ENCODE measurements at places on chromosomes 4 and X. TPM values are rescaled to one million over a fixed set of nuclear protein-coding genes. Genes with fewer than 3 reads are reported as not detected.

DNA sequence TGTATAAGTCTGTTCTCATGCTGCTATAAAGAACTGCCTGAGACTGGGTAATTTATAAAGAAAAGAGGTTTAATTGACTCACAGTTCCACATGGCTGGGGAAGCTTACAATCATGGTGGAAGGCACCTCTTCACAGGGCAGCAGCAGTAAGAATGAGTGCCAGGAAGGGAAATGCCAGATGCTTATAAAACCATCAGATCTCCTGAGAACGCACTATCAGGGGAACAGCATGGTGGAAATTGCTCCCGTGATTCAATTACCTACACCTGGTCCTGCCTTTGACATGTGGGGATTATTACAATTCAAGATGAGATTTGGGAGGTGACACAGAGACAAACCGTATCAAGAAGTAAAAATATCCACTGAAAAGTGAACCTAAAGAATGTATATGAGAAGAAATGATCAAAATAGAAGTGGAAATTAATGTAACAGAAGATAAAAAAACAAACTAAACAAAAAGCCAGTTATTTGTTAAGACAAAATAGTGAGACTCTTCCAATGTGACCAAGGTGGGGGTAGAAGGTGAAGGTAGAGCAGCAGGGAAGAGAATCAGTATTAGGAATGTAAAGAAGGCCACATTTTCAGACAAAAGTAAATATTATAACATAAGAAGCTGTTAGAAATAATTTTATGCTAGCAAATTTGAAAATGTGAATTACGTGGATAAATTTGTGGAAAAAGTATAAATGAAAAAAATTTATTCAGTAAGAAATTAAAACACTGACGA, 372.9 kb downstream of the NKX6-1 start:
- peak; percentile 3 for DNase-seq
- no peak overlapping the region for H3K27ac ChIP-seq
- no peaks in the 10 kb centered on the region for H3K4me1 ChIP-seq
- H3K27me3 ChIP-seq: no peaks in the 10 kb centered on the region
- no peak overlapping the region for H3K4me3 ChIP-seq

Gene HSPA4L
- total RNA-seq: 4.7 TPM

DNA sequence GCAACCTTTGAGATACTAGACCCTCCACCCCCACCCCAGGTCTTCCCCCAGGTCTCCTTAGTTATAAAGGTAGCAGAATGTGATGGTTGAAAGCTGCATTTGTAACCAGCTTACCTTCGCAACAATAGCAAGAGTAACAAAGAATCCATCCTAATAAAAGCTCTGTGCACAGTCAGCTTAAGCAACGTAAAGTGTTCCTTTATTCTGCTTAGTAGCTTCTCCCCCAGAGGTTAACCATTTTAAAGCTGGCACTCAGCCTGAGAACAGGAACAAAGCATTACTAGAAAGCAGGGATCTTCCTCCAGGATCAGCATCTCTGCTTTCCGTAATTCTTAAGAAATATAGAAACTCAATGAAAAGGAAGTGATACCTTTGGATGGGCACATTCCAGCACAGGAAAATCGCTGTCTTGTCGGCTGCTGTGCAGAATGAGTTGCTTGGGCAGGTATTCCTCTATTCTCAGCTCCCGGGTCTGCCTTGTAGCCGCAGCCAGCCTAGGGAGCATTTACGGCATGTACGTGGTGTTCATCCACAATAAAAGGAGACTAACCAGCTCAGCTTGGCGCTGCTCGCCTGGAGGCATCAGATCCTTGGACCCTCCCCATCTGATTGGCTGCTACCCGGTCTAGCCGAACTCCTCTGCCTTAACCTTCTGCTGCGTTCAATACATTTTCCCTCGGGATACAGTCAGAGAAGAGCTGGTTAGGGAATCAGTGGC, 113.0 kb upstream of the TLR3 start:
- DNase-seq: no peak
- no peaks in the 10 kb centered on the region for H3K36me3 ChIP-seq
- no peak overlapping the region for H3K27ac ChIP-seq
- no peaks in the 10 kb centered on the region for H3K4me1 ChIP-seq

- no peaks in the 10 kb centered on the region for H3K4me1 ChIP-seq
- no peak overlapping the region for H3K27ac ChIP-seq
Observed at GRCh38 chrX:2517055-2517454, 16.3 kb upstream of the DHRSX start.

GRCh38 chr4:169369634-169370033, 98.9 kb upstream of the SH3RF1 start:
- no peak overlapping the region for H3K27ac ChIP-seq
- no peak overlapping the region for H3K4me3 ChIP-seq
- no peaks in the 10 kb centered on the region for H3K27me3 ChIP-seq
- H3K4me1 ChIP-seq: peaks cover 6% of the 10 kb centered on the region

GRCh38 chr4:102842367-102842766, 15.0 kb upstream of the UBE2D3 start:
- no peaks in the 10 kb centered on the region for H3K4me1 ChIP-seq
- H3K27me3 ChIP-seq: no peaks in the 10 kb centered on the region
- no peaks in the 10 kb centered on the region for H3K36me3 ChIP-seq
- no peak overlapping the region for H3K4me3 ChIP-seq
- H3K27ac ChIP-seq: no peak overlapping the region

- no peaks in the 10 kb centered on the region for H3K36me3 ChIP-seq
- H3K4me3 ChIP-seq: no peak overlapping the region
- peaks cover 13% of the 10 kb centered on the region for H3K4me1 ChIP-seq
- no peaks in the 10 kb centered on the region for H3K27me3 ChIP-seq
Observed at GRCh38 chr4:183610613-183611012, 48.4 kb downstream of the RWDD4 start.

GRCh38 chrX:17553469-17553868, 178.5 kb downstream of the NHS start:
- DNase-seq: no peak
- H3K36me3 ChIP-seq: no peaks in the 10 kb centered on the region
- H3K4me1 ChIP-seq: peaks cover 41% of the 10 kb centered on the region
- no peak overlapping the region for H3K4me3 ChIP-seq

GRCh38 chr4:76703123-76703490, 194.8 kb downstream of the SOWAHB start:
- no peaks in the 10 kb centered on the region for H3K27me3 ChIP-seq
- peak; percentile 34 for DNase-seq
- H3K27ac ChIP-seq: no peak overlapping the region
- H3K4me1 ChIP-seq: peaks cover 29% of the 10 kb centered on the region
- no peaks in the 10 kb centered on the region for H3K36me3 ChIP-seq
- H3K4me3 ChIP-seq: no peak overlapping the region

Gene PDCL2
- total RNA-seq: not detected

DNA sequence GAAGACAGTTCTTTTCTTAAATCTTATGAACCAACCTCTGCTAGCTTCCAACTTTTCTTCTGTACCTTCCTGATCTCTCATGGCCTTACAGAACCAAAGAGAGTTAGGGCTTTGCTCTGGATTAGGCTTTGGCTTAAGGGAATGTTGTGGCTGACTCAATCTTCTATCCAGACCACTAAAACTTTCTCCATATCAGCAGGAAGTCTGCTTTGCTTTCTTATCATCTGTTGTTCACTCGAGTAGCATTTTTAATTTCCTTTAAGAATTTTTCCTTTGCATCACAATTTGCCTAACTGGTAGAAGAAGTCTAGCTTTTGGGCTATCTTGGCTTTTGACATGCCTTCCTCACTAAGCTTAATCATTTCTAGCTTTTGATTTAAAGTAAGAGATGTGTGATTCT, 167.0 kb downstream of the TBCK start:
- H3K4me3 ChIP-seq: no peak overlapping the region
- H3K4me1 ChIP-seq: no peaks in the 10 kb centered on the region
- DNase-seq: no peak
- no peak overlapping the region for H3K27ac ChIP-seq
- no peaks in the 10 kb centered on the region for H3K36me3 ChIP-seq

DNA sequence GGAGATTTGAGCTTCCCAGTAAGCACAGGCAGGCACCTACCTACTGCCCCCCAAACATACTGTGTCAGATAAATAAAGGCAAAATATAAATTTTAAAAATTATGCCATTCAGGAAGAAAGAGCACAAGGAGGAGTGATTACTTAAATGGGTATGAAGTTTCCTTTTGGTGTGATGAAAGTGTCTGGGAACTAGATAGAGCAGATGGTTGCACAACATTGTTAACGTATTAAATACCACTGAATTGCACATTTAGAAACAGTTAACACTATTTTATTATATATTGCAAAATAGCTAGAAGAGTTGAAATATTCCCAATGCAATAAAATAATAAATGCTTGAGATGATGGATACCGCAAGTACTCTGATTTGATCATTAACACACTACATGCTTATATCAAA, 374.7 kb upstream of the FGF13 start:
- H3K27me3 ChIP-seq: no peaks in the 10 kb centered on the region
- H3K4me3 ChIP-seq: no peak overlapping the region
- H3K27ac ChIP-seq: no peak overlapping the region
- H3K4me1 ChIP-seq: no peaks in the 10 kb centered on the region
- H3K36me3 ChIP-seq: no peaks in the 10 kb centered on the region

GRCh38 chrX:38305971-38306370, 21.3 kb downstream of the RPGR start:
- no peak for DNase-seq
- H3K36me3 ChIP-seq: no peaks in the 10 kb centered on the region
- no peaks in the 10 kb centered on the region for H3K27me3 ChIP-seq
- H3K4me1 ChIP-seq: no peaks in the 10 kb centered on the region
- no peak overlapping the region for H3K4me3 ChIP-seq
- no peak overlapping the region for H3K27ac ChIP-seq

- no peaks in the 10 kb centered on the region for H3K4me1 ChIP-seq
- no peak overlapping the region for H3K4me3 ChIP-seq
- H3K27me3 ChIP-seq: peaks cover 32% of the 10 kb centered on the region
- H3K27ac ChIP-seq: no peak overlapping the region
Observed at GRCh38 chr4:15875663-15876460, 62.7 kb downstream of the FGFBP1 start.

- no peak for DNase-seq
- H3K4me3 ChIP-seq: peak overlapping the region; percentile 90
- no peaks in the 10 kb centered on the region for H3K36me3 ChIP-seq
- no peaks in the 10 kb centered on the region for H3K27me3 ChIP-seq
- H3K4me1 ChIP-seq: peaks cover 19% of the 10 kb centered on the region
- H3K27ac ChIP-seq: peak overlapping the region; percentile 91
Observed at GRCh38 chrX:46838974-46839480, 2.2 kb downstream of the RP2 start.

Gene IL13RA2
- 1.1 TPM for total RNA-seq

Gene CXCL11
- total RNA-seq: not detected

DNA sequence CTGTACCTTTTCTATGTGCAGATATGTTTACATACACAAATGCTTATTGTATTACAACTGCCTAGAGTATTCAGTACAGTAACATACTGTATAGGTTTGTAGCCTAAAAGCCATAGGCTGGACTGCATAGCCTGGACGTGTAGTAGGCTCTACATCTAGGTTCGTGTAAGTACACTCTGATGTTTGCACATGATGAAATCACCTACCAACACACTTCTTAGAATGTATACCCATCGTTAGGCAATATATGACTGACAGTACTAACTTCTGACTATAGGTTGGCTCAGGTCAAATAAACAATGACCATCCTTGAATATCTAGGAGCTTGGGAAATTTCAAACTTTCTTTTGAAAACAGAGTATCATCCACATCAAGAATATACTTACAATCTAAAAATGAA, 139.0 kb downstream of the CORIN start:
- H3K36me3 ChIP-seq: no peaks in the 10 kb centered on the region
- H3K4me1 ChIP-seq: no peaks in the 10 kb centered on the region
- H3K27ac ChIP-seq: no peak overlapping the region
- DNase-seq: no peak
- H3K4me3 ChIP-seq: no peak overlapping the region
- H3K27me3 ChIP-seq: peaks cover 17% of the 10 kb centered on the region

DNA sequence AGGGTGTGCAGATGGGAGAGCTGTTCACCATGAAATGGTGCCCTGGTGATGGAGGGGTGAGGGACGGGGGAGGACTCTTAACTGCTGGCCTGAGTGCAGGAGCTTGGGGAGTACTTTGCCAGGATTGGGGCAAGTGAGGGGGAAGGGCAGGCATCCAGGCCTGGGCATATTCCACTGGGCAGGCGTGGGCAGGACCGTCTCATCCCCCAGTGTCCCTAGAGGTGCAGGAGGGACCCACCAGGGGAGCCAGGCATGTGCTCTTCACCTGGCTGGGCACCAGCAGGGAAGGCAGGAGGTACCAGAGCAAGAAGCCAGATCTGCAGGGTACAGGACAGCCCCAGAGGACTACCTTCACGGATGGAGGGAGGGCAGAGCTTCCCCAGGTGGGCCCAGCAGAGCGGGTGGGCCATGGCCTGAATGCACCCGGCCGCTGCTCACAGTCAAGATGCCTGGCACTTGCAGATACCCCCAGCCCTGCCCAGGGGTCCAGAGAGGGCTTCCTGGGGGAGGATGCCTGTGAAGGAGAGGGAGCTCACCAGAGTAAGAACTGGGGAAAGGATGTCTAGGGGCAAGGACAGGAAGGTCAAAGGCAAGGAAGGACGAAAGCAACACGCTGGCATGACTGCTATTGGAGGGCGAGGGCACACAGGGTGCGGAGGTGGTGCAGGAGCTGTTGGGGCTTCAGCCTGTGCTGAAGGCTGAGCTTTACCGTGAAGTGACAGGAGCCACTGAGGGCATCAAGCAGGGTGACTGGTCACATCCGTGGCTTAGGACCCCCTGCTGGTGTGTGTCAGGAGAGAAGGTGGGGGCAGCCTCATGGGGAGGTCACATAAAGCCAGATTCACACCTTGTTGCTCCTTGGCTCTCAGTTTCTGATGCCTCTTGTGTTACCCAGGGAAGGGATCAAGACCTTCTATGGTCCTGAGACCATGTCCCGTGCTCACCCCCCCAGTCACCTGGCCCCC, 68.2 kb upstream of the NKX1-1 start:
- no peaks in the 10 kb centered on the region for H3K4me1 ChIP-seq
- H3K27me3 ChIP-seq: peaks cover 16% of the 10 kb centered on the region
- H3K36me3 ChIP-seq: no peaks in the 10 kb centered on the region
- H3K4me3 ChIP-seq: no peak overlapping the region

Gene ETDA
- not detected for total RNA-seq

Gene SSX4
- not detected for total RNA-seq

Gene MSL3
- 26.4 TPM for total RNA-seq

Gene SASH3
- not detected for total RNA-seq

GRCh38 chrX:107454302-107454701, 4.8 kb downstream of the FRMPD3 start:
- H3K27me3 ChIP-seq: peaks cover 60% of the 10 kb centered on the region
- no peak overlapping the region for H3K27ac ChIP-seq
- DNase-seq: no peak
- H3K4me3 ChIP-seq: no peak overlapping the region
- no peaks in the 10 kb centered on the region for H3K36me3 ChIP-seq

DNA sequence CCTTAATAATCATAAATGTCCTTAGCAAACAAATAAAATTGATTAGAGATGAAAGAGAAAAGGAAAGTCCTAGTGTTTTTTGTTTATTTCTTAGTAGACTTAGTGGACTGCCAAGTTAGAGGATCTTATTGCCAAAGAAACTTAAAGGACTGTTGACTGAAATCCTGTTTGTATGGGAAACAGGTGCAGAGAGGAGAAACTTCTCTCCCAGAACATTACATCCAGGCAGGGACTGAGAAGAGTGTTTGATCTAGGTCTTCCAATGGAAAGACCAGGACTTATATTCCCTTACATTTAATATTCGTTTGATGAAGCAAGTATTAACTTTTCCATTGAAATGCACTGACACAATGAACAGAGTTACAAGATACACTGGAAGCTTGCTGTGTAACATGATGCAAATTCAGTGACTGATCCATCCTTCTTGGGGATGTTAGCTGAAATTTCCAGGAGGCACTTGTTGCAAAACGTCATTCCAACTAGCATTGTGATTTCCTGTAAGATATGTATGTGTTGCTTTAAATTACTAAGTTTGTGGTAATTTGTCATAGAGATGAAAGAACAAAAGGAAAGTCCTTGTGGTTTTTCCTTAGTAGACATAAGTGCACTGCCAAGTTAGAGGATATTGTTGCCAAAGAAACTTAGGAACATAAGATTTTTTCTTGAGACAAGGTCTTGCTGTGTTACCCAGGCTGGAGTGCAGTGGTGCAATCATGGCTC, 505.6 kb downstream of the STIM2 start:
- no peaks in the 10 kb centered on the region for H3K4me1 ChIP-seq
- no peak overlapping the region for H3K27ac ChIP-seq

Measured in osteoblast (primary cell).